ENCODE measurements at places on chromosomes 11 and 22.

- peak; percentile 44 for DNase-seq
Measured at GRCh38 chr11:72673284-72673942, 809 bp downstream of the PDE2A start.

GRCh38 chr11:5224538-5225479, 2.1 kb downstream of the HBB start:
- DNase-seq: no peak

GRCh38 chr11:76903325-76903724, 42.6 kb downstream of the ACER3 start:
- no peak for DNase-seq

DNA sequence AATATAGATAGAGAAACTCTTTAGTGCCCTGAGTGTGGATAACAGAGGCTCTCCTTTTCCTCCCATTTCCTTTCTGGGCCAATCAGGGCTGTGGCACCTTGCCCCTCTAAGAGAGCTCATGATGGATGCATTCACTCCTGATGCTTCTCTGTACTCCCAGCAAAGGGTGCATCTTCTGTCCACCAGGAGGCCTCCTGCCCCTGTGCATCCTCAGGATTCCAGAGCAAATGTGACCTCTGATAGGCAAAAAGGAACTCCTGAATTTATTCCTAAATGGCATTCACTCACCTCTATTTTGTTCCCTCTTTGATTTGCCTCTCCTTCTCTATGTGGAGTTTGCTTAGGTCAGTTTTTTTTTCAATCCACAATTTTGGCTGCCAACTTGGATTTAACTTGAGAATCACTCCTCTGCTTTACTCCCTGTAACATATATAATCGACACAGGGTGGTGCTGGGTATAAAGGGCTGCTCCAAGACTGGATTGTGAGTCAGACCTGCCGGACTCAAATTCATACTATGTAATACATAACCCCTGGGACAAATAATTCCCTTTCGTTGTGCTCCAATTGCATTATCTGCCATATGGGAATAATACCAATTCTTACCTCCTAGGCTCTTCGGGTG, 1.1 kb upstream of the MRGPRX4 start:
- DNase-seq: peak; percentile 36

GRCh38 chr11:77884186-77884828, 63.4 kb downstream of the AAMDC start:
- no peak for DNase-seq

DNA sequence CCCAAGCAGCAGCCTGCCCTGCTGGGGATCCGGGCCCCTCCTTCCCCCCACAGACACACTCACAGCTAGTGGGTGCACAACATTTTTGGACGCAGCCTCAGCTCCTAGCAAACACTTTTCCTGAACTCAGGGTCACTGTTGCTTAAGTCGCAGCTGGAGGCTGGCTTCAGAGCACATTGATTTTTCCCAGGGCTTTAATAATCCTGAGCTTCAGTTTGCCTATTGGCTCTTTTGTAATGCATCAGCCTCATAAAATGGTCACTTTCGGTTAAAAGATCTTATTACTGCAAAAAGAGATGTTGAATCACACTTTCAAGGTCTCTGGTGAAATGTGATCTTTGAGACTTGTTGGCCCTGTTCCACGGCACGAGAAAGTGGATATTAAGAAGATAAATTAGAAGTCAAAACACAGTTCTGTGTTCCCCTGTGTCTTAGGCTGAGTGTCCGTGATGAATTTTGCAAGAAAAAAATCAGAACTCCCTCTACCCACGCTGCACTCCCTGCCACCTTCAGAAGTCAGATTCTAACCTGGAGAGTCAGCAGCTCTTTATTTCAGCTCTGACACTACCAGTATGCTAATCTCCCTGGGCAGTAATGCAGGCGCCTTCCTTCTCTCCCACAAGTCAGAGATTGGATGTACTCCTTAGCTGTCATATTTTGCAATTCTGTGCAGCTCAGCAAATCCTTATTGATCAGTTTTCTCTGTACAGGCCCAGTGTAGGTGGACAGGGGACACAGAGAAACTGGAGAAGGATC, 158.2 kb upstream of the E2F8 start:
- no peak for DNase-seq

DNA sequence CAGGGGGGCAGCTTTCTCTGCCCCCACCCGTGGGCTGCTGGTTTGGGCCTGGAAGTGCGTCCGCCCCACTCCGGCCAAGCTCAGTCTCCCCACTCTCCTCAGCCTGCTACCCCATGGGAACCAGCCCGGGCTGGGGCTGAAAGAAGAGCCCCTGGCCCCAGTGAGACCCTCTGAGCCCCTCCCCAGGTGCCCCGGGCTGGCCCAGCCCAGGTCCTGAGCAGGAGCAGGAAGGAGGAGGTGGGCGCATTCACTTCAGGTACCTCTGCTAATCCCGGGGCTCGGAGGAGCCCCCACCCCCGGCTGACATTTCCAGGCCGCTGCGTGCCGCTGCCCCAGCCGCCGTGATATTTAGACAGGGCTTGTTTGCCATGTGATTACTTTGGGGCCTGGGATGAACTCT, 8.7 kb upstream of the TH start:
- no peak for DNase-seq

DNA sequence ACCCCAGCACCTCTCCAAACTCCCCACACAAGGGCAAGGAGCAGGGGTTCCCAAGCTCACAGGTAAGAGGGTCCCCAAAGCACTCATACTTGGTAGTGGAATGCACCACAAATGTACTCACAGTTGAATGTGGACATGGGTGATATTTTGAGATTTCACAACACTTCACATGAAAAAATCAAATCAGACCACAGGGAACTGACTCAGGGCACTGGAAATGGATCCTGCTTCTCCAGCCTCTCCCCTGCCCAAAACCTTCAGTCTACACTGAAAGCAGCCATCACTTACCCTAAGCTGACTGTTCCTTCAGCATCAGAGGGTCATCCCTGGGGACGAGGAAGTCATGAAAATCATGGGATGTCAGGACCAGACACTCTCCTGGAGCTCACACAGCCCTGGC, 40.2 kb downstream of the SCGB1A1 start:
- DNase-seq: no peak

DNA sequence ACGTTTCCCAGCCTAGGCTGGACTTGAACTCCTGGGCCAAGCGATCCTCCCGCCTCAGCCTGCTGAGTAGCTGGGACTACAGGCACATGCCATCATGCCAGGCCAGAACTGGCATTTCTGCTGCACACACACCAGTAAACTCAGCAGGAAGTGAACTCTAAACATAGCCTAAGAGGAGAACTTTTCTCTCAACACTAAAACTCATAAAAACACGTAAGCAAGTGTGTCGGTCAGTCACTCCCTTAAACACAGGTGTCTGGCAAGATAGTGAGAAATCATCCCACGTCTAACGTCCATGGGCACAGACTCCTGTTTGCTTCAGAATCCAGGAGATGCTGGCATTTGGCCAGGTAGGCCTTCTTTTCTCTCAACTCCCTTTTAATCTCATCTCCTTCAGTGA, 104.8 kb downstream of the RPL27A start:
- DNase-seq: no peak

DNA sequence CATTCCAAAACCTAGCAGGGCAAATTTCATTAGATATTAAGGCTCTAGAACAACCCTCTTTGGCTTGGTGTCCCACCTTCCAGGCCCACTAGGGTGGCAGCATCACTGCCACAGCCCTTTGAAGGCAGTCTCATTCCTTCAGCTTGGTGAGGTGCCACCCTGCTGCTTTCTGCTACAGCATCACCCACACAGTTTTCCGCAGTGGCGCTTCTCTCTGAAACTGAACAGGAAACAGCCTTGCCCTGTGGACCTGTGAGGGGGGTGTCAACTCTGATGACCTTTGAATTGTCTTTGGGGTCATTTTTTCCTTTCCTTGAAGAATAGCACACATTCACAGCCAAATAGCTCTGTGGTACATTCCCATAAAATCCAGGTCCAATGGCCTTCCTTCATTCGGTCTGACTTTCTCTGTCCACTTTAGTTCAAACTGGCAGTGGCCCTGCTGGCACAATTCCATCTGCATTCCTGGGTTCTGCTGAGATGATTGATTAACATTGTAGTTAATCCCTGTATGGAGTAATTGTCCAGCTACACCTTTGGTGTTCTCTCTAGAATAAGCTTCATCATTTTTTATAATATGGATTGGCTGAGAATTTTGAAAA, 251.9 kb upstream of the FAT3 start:
- no peak for DNase-seq

DNA sequence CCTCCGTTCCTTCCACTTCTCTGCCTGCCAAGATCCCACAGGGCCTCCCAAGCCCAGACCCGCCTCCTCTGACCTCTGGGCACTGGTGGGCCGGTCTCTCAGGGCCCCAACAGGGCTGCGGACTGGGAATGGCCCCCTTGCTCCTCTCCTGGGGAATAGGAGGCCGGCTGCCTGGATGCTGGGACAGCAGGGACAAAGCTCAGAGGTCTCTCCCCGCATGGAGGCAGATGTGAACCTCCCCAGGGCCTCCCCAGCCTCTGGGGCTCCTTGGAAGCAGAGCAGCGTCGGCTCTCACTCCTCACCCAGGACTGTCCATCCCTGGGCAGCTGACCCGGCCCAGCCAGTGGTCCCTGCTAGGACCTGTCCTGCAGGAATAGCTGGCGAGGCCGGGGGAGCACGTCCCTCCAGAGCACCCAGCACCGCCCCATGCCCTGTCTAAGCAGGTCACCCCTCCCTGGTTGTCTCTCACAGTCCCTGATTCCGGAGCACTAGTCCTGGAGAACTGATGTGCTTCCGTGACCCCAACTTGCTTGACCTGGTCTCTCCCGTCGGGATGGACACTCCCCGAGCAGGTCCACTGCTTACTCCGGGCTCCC, 85.8 kb downstream of the RTL6 start:
- no peak for DNase-seq

GRCh38 chr11:128766591-128767081, 72.8 kb downstream of the FLI1 start:
- DNase-seq: no peak

GRCh38 chr11:119839476-119840133, 110.6 kb upstream of the NECTIN1 start:
- no peak for DNase-seq

- DNase-seq: no peak
Measured at GRCh38 chr11:57402188-57403002, 11.9 kb upstream of the PRG2 start.

DNA sequence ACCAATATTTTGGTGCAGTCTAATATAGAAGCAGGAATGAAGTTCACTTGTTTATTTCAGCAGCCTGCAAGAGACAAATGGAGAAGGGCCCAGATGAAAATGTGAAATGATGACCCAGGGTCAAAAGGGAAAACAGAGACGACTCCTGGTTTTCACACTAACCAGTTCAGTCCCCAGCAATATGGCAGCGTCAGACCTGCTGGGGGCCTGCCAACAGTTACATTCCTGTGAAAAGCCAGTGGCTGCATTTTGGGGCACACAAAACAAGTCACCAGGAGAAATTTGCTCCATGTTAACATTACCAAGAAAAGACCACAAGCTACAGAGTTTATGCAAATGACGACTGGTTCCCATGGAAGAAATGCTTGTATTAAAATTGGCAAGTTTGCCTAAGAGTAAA, 80.2 kb downstream of the CCDC34 start:
- DNase-seq: no peak

- peak; percentile 66 for DNase-seq
Measured at GRCh38 chr22:27918341-27919221, 475 bp downstream of the PITPNB start.

- no peak for DNase-seq
Measured at GRCh38 chr11:23212807-23213206, 352.5 kb upstream of the CCDC179 start.

- DNase-seq: no peak
Measured at GRCh38 chr11:109106151-109106906, 315.7 kb upstream of the C11orf87 start.

DNA sequence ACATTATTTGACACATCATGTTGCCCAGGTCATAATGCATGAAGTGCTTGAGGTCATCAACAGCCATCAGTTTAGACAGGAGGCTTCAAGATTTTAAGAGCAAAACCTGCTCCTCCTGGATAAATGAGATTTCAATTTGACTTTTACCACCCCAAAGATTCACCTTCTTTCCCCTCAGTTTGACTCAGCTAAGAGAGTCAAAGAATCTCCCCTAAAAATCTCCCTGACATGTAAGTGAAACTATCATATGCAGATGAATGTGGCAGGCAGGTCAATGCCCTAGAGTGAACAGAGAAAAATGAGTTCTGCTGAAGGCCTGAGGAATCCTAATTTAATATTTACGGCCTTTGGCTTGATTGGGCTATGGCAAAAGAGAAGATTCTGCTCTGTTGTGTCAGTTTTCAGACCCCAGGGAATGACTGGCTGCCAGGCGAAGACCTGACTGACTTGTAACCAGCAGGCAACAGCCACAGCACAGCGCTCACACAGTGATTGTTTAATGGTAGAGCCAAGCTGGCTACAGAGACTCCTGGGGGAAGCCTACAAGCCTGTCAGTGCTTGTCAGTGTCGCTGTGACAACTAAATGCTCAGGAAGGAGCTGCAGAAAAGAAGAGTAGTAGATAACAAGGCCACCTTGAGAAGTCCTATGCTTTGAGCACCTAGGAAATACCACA, 491.2 kb upstream of the LRRC4C start:
- no peak for DNase-seq

DNA sequence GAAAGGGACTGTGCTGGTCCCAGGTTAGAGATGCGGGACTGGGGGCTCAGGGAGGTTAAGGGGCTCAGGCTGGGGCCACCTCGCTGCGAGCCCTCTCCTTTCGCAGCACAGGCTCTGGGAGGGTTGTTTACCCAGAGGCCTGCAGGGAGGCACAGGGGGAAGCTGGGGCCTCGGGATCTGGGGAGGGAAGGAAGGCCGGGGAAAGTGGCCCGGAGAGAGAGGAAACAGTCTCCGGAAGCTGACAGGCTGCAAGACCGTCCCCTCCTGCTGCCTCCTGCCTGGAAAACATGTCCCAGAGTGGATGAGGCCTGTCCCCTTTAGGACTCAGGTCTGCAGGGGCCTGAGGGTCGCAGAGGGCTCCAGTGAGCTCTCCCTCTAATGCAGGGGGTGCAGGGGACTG, 45.4 kb downstream of the MYO7A start:
- no peak for DNase-seq

- peak; percentile 55 for DNase-seq
Measured at GRCh38 chr11:8258784-8259183, 4.9 kb downstream of the LMO1 start.

DNA sequence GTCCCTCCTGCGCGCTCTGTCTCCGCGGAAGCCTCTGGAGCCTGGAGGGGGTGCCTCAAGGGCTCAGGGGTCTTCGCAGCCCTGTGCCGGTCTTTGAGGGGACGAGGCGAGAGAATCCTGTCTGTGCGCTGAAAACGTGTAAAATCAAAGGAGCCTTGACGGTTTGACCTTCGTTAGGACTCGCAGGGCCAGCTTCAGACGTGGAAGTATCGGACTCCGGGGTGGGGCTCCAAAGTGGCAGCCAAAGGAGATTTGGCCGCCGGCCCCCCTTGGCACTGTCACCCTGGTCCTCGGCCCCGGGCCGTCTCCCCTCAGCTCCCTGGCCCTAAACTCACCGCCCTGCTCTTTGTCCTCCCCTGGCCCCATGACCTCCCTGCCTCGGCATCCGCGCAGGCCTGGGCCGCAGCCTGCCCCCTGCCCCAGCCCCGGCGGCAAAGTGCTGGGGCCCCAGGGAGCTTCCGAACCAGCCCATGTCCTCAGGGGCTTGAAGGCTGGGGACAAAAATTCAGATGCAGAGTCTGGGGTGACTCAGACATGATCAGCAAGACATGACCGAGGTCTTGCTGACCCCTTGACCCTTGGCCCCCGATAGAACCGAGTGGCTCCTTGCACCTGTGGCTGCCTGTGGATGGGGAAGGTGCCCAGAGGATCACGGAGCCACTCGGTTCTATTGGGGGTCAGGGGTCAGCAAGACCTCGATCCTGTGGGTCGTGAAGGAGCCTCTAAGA, 6.9 kb upstream of the PHRF1 start:
- no peak for DNase-seq
